EH (cell line): ENCODE measurements at places on chromosomes 11 and 22.

GRCh38 chr11:103683576-103683975 lies 352.9 kb upstream of the DDI1 start:
- DNase-seq, result peak; percentile 69

GRCh38 chr11:134224710-134225664 lies 516 bp downstream of the VPS26B start:
- peak; percentile 49 for DNase-seq

DNA sequence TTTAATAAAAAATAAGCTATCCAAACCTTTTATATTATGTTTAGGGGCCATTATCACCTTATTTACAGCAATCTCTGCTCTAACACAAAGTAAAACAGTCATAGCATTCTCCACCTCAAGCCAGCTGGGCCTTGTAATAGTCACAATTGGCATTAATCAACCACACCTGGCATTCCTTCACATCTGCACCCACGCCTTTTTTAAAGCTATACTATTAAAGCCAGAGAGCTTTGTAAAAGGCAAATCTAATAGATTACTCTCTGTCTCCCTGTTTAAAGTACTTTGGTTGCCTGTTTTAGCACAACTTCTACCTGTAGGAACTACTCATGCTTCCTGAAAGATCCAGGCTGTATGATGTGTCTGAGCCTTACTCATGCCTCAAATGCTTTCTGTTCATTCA lies 113.1 kb downstream of the CSNK2A3 start:
- DNase-seq, result no peak

- no peak for DNase-seq
Measured at GRCh38 chr11:81647374-81647773, 1086.3 kb downstream of the FAM181B start.

DNA sequence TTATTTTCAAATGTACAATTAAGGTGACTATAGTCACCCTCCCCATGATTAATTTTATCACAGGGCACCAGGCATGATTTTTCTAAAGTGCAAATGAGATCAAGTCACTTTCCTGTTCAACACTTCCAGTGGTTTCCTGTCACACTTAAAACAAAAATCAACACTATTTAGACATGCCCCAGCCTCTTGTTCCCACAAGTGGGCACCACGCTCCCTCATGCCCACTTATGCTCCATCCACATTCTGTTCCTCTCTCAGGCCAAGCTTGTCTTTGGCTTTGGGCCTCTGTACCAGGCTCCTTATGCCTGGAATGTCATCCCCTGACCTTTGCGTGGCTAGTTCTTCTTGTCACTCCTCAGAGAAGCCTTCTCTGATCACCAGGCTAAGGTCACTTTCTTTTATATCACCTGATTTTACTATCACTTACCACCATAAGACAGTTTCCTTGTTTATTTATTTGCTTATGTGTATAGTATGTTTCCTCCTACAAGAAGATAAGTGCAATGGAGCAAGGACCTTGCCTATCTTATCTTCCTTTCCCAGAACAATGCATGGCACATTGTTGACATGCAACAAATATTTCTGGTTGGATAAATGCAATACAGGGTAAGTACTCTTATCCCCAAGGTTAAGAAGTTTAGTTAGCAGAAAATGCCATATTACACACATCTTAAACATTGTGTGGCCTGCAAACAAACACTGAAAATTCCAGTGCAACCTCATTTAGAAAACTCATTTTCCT lies 50.9 kb upstream of the PANX1 start:
- DNase-seq, result no peak

DNA sequence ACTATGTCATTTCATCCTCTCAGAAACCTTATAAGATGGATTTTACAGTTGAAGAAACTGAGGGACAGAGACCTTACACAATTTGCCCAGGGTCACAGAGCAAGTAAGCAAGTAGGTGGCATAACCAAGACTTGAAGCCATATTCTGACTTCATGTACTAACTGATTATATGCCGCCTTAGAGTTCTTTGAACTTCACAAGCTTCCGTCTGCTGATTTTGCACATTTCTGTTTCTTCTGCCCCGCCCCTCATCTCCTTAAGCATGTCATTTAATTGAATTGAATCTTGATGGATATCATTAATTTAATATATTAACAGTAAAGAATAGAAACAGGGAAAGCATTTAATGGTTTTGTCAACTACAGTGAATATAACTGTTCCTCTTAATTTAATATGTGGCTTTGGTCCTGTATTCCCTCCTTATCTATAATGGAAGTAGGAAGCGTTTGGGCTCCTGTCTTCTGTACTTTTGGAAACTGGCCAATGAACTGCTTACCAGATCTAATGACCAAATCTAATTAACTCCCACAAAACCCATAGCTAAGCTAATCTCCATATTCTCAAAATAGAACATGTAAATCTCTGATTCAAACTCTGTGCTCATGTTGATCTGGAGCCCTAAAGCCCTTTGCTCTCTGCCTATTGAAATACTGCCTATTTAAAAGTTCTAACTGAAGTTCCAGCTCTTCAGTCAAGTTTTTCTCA lies 30.4 kb downstream of the SIK2 start:
- no peak for DNase-seq

GRCh38 chr22:18121506-18121905 lies 10.9 kb downstream of the TUBA8 start:
- no peak for DNase-seq

- DNase-seq, result no peak
Measured at GRCh38 chr11:119192111-119192510, 6.8 kb downstream of the NHERF4 start.

DNA sequence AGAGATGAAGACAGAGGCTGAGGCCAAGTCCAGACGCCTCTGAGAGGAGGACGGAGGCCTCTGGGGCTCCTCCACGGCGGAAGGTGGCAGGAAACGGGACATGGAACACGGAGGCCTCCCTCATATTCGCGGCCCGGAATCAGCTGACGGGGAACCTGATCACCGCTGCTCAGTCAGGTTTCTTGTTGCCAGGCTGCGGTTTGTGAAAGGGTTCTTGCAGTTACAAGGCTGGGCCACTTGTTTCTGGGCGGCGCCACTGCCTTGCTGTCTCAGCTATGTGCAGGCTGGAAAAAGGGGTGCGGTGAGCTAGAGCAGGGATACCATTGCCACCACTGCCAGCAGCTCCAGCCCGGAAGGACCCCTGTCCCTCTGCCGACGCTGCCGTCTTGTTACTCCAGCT lies 10.0 kb upstream of the MMP1 start:
- DNase-seq, result peak; percentile 36

- DNase-seq, result no peak
Measured at GRCh38 chr11:31823644-31824331, 12.7 kb upstream of the PAX6 start.

- peak; percentile 34 for DNase-seq
Measured at GRCh38 chr22:24695561-24696511, 78.7 kb downstream of the PIWIL3 start.

DNA sequence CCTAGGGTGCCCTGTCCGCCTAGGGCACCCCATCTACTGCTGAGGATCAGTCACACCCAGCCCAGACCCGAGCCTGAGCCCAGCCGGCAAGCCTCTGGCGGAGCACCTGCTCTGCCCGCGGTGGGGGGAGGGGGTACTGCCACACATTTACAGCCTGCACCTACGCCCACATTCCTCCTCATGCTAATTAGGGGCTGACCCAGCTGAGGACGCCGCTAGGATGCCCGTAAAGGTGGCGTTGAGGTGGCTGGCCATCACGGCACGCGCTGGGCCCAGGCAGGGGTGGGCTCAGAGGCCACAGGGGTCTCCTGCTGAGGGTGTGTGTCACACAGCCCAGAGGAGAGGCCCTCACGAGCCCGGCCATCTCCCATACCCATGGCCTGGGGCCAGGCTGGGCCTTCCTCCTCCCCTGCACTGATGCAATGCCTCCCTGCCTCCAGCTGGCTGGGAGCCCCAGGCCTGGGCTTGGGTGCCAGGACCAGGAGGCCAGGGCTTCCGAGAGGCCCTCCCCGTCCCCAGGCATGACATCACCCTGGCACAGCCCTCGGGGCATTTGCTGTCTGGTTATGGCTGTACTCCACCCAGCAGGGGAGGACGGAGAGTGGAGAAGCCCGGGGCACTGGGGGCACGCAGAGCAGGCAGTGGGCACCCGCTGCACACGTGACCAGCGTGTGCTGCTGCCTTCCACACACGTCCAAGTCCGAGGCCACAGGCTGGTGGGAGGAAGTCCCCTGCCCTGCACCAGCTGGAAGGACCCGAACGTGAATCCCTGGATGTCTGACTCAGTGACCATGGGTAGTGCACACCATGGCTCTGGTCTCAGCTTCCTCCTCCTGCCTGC lies 12.7 kb downstream of the DUSP8 start:
- DNase-seq, result peak; percentile 93

DNA sequence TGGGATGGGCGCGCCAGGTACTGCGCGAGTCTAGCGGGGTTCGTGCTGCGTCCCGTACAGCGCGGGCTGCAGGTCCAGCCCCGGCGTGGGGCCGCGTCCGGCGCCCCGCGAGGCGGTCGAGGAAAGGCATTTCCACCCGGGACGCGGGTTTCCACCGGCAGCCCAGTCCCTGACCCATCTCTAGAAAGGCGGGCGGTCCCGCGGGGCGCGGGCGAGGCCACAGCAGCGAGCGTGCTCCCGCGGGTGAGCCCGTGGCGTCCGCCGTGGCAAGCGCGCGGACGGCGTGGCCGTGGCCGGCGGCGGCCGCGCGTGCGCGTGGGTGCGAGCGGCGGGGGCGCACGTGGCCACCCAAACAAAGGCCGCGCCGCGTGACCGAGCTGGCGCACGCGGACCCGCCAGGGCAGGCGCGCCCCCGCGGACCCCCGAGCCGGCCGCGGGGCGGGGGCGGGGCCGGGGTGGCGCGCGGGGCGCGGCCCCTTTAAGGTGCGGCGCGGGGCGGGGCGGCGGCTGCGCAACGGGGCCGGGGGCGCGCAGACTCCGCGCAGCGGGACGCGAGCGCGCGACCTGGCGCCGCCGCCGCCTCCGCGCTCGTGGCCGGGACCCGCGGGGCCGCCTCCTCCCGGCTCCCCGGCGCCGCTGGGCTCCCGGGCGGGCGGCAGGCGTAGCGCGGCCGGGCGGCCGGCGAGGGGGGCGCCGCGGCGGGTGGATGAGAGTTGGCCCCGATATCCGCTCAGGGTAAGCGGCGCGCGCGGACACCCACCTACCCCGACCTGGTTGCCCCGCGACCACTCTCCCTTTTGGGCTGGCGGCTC lies 39.3 kb upstream of the CELSR1 start:
- DNase-seq, result peak; percentile 56

GRCh38 chr11:5223146-5223545 lies 3.7 kb downstream of the HBB start:
- no peak for DNase-seq

DNA sequence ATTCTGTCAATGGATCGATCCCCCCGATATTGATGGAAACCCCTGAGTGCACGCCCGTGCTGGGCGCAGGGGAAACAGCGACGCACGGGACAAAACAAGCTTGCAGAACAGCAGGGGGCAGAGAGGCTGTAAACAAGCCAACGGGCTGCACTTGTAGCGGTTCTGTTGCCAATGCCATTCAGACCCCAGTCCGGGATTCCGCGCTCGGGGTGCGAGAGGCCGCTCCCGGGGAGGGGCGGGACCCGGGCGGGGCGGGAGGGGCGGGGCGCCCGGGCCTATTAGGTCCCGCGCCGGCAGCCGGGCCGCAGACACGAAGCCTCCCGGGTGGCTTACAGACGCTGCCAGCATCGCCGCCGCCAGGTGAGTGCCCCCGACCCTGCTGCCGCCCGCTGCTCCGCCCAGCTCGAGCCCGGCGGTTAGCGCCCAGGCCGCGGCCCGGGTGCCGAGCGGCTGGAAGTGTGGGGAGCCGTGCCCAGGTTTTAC lies at the start of gene BIK:
Gene BIK (plus strand): TSS at position 307 of the 483 bp plus-strand sequence. CDS start 13,273 bp downstream, outside the sequence.
- peak; percentile 34 for DNase-seq

DNA sequence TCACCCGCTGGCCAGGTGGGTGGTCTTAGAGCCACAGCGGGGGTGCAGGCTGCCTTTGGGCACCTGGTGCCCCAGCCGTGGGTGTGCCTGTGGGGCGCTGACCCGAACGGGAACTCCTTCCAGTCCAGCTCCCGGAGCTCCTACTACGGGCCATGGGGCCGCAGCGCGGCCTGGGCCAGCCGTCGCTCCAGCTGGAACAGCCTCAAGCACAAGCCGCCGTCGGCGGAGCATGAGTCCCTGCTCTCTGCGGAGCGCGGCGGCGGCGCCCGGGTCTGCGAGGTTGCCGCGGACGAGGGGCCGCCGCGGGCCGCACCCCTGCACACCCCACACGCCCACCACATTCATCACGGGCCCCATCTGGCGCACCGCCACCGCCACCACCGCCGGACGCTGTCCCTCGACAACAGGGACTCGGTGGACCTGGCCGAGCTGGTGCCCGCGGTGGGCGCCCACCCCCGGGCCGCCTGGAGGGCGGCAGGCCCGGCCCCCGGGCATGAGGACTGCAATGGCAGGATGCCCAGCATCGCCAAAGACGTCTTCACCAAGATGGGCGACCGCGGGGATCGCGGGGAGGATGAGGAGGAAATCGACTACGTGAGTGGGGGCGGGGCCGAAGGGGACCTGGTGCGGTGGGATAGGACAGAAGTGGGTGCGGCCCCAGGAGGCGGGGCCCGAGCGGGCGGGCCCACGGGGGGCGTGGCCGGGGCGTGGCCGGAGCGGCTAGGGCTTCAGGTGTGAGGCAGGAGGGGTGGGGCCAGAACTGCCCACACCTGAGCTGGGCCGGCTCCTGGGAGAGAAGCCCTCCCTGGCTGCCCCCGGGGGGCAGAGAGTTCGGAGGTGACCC lies 91.5 kb downstream of the CACNA1I start:
- no peak for DNase-seq

DNA sequence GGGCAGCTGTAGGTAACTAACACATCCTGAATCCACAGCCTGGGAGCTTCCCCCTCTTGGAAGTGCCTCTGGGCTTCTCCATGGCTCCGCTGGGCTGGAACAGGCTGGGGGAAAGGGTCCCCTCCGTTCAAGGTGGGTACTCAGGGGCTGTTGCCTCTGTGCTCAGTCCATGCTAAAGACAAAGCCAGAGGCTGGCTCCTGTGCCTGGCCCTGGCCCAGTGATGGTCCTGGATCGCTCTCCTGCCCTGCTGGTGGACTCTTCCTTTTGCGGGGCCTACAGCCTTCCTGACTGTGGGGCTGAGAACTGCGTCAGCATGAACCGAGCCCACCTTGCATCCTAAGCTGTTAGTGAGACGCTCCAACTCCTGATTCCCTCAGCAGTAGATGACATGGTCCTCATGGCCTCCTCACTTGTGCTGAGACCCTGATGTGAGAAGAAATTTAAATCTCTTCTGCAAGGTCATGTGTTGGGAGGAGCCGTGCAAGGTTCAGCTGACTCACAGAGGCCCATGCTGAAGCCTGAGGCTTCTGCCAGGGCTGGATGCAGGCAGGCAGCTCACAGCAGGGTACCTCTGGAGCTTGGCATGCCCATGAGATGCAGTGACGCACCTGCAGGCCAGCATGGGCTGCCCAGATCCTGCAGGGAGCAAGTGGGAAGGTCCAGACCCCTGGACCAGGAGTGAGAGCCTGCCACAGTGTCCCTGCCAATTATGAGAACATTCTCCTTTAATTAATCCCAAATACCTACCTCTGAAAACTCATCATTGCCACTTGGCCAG lies 1285.5 kb downstream of the TBC1D22A start:
- no peak for DNase-seq

GRCh38 chr11:120717623-120718022 lies 206.1 kb downstream of the GRIK4 start:
- DNase-seq, result no peak

DNA sequence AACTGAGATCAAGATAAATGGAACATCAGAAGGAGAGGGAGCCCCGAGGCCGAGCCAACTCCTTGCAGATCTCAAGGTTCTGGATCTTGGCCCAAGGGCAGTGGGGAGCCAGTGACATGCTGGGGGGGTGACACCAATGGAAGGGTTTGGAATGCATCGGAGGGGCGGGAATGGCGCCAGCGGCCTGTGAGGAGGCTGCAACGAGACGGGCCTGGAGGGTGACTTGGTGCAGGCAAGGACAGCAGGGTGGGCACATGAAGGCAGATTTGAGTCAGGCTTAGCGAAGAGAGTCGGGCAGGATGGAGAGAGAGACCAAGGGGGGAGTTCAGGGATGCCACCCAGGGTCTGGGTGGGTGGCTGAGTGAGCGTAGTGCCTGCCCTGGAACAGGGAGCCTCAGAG lies 23.2 kb downstream of the ELFN2 start:
- no peak for DNase-seq
